ENCODE measurements at places on chromosomes 13 and 19. TPM values are rescaled to one million over a fixed set of nuclear protein-coding genes. Genes with fewer than 3 reads are reported as not detected.
A peak's percentile ranks its signal among the peaks of the same experiment; 100 is the strongest.

CACNG8 gene
- not detected for total RNA-seq

- H3K4me3 ChIP-seq, result no peak overlapping the region
- no peak overlapping the region for H3K27ac ChIP-seq
- no peaks in the 10 kb centered on the region for H3K36me3 ChIP-seq
- DNase-seq, result peak; percentile 48
Measured at GRCh38 chr13:45943965-45944364, 92.4 kb upstream of the SIAH3 start.

DLEU7 gene
- total RNA-seq, result not detected

DNA sequence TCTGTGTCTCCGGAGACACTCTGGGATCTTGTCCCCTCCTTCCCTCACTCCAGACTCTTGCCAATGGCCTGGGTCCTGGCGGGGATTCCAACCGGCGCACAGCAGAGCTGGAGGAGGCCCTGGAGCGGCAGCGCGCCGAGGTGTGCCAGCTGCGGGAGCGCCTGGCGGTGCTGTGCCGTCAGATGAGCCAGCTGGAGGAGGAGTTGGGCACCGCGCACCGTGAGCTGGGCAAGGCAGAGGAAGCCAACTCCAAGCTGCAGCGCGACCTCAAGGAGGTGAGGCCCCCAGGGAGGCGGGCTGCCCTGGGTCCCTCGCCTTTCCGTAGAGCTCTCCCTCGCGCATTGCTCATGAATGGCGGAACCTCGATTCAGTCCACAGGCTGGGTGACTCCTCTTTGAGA is 11.0 kb downstream of the PPFIA3 start:
- H3K4me1 ChIP-seq, result peaks cover 5% of the 10 kb centered on the region
- H3K27ac ChIP-seq, result no peak overlapping the region
- no peaks in the 10 kb centered on the region for H3K36me3 ChIP-seq
- DNase-seq, result no peak
- H3K27me3 ChIP-seq, result no peaks in the 10 kb centered on the region
- H3K4me3 ChIP-seq, result no peak overlapping the region

Data from IMR-90 (cell line).